ENCODE measurements at places on chromosomes 2 and 18. TPM values are rescaled to one million over a fixed set of nuclear protein-coding genes. Genes with fewer than 3 reads are reported as not detected.

TUBA4B gene
- not detected for polyA plus RNA-seq

APCDD1 gene
- 0.30 TPM for polyA plus RNA-seq

AKAIN1 gene
- polyA plus RNA-seq: not detected

SAG gene
- polyA plus RNA-seq: not detected

- peak; percentile 66 for DNase-seq
Observed at GRCh38 chr2:233919938-233920337, 2.8 kb downstream of the TRPM8 start.

DNA sequence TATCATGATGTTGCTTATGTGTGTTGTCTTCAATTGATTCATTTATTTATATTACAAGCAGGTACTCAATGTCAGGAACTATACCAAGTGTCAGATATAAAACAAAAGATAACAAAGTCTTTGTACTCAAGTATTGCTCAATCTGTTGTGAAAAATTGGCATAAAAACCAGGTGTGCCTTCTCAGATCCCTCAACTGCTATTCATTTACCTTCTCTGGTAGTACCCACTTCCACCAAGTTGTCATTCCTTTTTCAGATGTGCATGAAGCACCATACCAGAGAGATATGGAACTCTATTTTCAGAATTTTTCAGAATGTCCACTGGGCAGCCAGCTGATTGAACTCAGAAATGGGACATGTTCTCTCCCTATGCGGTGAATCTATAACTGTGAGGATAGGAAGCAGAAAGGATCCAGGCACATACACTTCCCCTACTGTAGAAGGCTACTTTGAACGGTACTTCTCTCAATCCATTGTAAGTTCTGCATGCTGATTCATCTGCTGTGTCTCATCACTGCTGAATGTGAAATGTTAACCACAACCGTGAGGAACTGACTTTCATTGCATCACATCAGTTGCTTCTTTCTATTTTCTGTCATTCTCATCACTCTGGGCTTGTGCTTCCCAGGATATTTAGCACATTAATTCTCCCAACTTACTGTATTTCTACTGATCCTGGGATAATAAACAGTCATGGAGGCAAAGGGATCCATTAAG is 1621.3 kb downstream of the SUCLG1 start:
- DNase-seq: peak; percentile 30

DNA sequence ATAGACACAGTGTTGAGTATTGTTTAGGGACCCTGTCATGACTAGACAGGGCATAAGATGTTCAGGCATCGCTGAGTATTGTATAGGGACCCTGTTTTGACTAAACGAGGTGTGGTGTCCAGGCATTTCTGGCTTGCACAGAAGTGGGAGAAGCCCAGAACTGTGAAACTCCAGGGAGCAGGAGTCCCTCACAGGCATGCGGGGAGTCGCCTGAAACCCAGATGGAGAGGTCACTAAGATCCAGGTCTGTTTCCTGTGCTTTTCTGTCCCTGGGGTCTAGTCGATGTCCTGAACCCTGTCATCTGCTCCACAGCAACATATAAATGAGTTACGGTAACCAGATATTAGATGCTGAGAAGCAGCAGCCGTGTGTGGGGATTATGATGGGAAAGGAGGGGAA is 469.0 kb upstream of the SALL3 start:
- DNase-seq: no peak

DNA sequence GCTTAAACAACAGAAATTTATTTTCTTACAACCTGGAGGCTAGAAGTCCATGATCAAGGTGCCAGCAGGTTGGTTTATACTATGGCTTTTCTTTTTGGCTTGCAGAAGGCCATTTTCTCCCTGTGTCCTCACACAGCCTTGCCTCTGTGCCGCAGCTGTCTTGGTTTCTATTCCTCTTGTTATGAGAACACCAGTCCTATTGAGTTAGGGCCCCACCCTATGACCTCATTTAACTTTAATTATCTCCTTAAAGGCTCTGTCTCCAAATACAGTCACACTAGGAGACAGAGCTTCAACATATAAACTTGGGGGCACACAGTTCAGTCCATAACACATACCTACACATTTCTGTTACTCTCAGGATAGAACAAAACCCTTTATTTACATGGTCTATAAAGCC is 17.3 kb upstream of the RHOB start:
- peak; percentile 65 for DNase-seq
